ENCODE measurements at places on chromosomes 11 and 22.

- DNase-seq = no peak
Measured at GRCh38 chr11:63804259-63804658, 9.0 kb upstream of the SPINDOC start.

- DNase-seq = no peak
Measured at GRCh38 chr11:1932105-1932480, 12.6 kb downstream of the TNNT3 start.

DNA sequence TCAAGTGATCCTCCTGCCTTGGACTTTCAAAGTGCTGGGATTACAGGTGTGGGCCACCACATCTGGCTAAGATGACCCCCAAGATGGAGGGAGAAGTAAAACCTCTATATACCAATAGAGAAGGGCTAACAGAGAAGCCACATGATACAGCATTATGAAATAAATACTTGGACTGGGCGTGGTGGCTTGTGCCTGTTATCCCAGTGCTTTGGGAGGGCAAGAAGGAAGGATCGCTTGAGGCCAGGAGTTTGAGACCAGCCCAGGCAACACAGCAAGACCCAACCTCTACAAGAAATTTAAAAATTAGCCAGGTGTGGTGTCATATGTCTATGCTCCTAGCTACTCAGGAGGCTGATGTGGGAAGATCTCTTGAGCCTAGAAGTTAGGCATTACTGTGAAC is 61.7 kb downstream of the RAB30 start:
- DNase-seq = no peak

DNA sequence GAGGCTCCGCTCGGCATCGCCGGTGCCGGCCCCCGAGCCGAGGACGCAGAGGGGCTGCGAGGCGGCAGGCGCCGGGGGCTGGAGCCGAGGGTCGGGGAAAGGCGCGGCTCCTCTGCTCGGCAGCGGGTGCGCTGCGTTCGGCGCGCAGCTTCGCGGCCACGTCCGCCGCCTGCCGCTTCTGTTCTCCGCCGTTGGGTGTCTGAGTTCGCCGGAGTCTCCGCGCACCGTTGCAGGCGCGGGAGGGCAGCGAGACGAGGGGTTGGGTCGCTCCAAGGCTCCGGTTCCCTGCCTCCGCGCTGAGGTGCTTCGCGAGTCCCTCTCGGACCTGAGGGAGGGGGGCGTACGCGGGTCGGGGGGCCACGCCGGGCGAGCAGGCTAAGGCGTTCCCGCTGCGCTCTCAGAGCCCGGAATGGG is 347 bp downstream of the MN1 start:
- DNase-seq = no peak

- no peak for DNase-seq
Measured at GRCh38 chr22:41257696-41258095, 17.0 kb upstream of the CHADL start.

Measured in NCI-H187 (cell line).